ENCODE measurements at places on chromosomes 2 and 18.

DNA sequence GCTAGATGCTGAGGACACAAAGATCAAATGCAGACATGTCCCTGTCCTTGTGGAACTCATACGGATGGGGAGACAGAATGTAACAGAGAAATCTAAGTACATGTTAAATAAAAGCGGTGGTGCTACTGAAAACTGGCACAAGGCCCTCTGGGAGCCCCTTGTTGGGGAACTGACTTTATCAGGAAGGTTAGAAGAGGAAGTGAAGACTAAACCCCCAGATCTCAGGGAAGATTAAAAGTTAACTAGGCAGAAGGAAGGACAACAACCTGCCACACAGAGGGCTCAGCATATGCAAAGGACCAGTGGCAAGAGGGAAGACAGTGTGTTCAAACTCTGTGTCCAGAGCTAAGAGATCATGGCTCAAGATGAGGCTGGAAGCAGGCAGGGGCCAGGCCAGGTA lies 4.8 kb downstream of the CACNB4 start:
- no peak for DNase-seq

GRCh38 chr2:45992741-45993475 lies 304.3 kb upstream of the EPAS1 start:
- no peak for DNase-seq

- no peak for DNase-seq
These were observed 297.9 kb downstream of the CYP26B1 start for GRCh38 chr2:71849607-71850305.

DNA sequence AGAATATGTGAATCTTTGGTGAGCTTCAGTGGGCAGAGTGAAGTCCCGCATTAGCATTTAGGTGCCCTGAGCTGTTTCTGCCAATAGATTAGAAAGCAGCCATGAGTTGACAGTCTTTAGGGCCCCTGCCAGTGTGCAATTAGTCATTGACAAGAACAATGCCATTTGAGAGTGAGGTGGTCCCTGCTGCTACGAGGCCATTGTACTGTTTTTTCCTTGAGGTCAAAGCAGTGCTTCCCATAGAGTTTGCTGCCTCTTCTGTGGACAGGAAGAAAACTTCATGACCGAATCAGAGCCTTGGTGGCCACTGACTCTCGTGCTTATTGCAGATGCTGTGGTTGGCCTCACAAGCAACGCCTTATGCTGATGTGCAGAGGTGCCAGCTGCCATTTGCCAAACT lies 102.7 kb downstream of the SH3BP4 start:
- no peak for DNase-seq

- DNase-seq, result no peak
These were observed 10.0 kb downstream of the CAPN10 start for GRCh38 chr2:240596491-240596931.

GRCh38 chr2:120786038-120786960 lies 50.6 kb downstream of the GLI2 start:
- DNase-seq, result no peak

DNA sequence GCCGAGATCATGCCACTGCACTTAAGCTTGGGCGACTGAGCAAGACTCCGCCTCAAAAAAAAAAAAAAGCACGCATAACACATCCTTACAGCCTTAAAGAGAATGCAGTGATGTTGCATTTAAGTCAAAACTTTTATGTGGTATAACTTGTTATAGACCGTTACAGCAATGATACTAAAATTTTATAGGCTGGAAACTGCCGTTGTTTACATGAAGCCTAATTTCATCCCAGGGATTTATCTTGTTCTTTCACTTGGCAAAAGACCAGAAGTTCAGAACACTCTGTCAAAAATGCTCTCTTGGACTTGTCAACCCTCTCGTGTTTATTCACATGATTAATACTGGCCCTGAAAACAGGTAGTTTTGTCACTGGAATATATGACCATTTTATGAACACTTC lies 7.4 kb downstream of the GNAL start:
- no peak for DNase-seq

DNA sequence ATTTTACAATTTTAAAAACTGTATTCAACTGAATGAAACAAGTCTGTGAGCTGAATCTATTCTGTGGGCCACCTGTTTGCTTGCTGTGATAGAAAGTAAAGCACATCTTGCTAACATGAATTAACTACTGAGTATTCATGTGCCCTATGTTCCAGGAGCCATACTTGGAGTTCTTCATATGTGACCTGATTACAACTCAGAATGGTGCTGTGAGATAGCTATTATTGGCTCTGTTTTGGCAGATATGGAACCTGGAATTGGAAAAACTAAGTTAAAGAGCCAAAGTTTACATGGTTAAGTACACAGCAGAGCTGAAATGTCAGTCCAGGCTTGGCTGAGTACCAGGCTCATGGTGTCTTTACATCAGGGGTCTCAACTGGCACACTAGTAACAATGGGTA lies 253.7 kb downstream of the AGPS start:
- DNase-seq, result no peak

GRCh38 chr2:69997015-69997830 lies 35.8 kb upstream of the ASPRV1 start:
- no peak for DNase-seq

GRCh38 chr2:205937211-205937610 lies 148.8 kb downstream of the INO80D start:
- DNase-seq, result no peak

DNA sequence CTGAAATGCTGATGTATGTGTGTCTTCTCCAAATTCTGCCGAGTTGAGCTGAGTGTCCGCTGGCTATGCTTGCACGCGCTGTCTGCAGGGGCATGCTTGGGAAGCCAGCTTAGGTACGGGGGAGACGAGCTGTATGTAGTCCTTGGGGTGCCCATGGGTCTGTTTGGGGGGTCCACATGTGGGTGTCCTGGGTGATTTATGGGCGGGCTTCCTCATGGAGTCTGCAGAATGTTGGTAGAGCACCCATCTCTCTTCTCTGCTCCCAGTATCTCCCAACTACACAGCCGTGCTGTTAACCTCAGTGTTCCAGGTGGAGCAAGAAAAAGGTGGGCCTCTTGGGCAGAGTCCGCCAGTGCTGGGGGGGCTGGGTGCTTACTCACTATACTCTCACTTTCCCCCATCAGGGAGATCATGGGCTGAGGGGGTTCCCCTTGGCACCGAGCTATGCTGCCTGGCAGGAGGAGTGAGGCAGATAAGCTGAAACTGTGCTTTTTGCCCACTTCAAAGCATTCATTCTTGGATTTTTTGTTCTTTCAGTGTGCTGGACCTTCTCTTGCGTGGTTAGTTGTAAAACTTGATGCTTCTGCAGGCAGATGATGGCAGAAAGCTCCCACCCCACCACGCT lies 128.2 kb upstream of the ALKAL2 start:
- no peak for DNase-seq

DNA sequence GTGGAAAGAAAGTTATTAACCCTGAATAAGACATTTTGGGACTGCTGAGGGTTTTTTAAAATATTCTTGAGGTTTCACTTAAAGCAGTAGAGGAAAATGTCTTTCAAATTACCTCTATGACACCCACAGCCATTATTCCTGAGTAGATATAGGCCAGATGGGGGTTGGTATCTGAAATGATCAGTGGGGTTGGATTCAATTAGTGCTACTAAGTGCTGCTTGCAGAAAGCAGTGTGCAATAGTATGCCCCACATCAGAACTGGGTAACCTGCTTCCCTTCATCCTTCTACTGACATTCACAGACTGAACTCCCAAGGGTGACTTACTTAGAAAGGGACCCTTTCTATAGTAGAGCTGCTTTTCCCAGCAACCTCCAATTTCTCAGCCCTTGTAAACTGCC lies 7.3 kb upstream of the ETAA1 start:
- DNase-seq, result no peak

GRCh38 chr2:98913916-98914712 lies 21.9 kb downstream of the CRACDL start:
- no peak for DNase-seq

GRCh38 chr18:4658804-4659203 lies 203.7 kb upstream of the DLGAP1 start:
- no peak for DNase-seq

DNA sequence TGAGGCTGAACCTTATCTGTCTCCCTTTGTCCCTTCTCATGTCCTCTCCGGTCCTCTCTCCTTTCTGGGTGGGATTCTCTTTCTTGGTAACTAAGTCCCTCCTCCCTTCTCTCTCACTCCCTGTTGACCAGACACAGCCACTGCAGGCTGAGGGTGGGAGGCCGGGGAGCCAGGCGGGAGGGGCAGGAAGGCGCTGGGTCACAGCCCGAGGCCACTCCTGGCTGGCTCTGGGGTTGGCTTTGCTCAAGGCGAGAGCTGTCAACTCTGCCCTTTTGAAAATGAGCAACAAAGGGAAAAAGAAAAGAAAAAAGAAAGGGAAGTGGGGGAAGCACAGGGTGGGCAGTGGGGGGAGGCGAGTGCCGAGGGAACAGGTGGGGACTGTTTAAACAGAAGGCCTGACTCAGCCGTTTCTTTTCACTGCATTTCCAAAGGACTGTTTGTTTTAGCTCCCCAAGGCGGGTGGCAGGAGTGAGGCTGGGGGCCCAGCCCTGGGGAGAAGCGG lies 70.5 kb upstream of the IGFBP5 start:
- DNase-seq, result no peak

DNA sequence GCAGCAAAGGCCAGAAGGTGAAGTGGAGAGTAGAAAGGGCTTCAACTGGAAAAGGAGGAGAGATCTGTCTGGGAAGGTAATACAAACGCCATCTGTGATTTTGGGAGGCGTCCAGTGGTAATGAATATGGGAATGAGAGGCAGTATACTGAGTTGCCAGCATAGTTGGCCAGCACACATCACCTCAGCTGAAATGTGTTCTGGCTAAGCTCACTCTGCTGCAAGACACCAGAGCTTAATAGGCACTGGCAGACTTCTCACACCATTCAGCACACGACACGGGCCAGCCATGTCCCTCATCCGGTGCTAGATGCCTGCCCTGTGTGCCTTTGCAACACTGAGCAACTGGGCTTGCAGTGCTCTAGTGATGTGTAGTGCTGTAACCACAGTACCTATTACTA lies 277.1 kb downstream of the PIEZO2 start:
- no peak for DNase-seq

GRCh38 chr2:18703555-18703954 lies 114.2 kb upstream of the NT5C1B start:
- DNase-seq, result no peak

- DNase-seq, result no peak
These were observed 135.5 kb downstream of the NAPG start for GRCh38 chr18:10661317-10661716.

GRCh38 chr2:157443090-157443489 lies 799 bp downstream of the CYTIP start:
- no peak for DNase-seq

DNA sequence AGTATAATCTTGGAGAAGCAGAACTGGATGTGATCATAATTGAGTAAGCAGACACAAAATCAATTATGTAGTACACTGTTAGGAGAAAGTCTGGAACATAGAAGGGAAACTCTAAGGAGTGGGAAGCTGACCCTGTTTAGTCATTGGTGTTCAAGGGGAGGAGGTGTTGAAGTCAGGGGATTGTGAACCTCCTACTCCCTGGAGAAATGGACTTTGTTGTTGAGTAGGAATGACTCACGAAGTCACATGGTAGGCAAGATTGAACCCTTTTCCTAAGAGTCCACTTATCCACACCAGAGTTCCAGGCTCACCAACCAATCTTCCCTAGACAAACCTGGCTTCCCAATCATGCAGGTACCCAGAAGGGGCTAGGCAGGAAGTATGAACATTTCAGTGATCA lies 81.0 kb upstream of the BCL11A start:
- no peak for DNase-seq

DNA sequence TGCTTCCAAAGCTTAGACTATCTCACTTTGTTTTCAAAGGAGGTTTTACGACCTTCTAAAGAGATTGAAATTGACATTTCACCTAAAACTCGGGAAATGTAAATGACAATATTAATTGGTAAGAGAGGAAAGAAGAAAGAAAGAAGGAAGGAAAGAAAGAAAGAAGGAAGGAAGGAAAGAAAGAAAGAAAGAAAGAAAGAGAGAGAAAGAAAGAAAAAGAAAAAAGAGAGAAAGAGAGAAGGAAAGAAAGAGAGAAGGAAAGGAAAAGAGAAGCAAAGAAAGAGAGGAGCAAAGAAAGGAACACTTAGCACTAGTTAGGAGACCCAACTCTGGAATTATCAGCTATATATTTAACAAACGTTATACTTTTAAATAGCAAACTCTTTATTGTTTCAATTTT lies 3.7 kb downstream of the GKN1 start:
- DNase-seq, result no peak

DNA sequence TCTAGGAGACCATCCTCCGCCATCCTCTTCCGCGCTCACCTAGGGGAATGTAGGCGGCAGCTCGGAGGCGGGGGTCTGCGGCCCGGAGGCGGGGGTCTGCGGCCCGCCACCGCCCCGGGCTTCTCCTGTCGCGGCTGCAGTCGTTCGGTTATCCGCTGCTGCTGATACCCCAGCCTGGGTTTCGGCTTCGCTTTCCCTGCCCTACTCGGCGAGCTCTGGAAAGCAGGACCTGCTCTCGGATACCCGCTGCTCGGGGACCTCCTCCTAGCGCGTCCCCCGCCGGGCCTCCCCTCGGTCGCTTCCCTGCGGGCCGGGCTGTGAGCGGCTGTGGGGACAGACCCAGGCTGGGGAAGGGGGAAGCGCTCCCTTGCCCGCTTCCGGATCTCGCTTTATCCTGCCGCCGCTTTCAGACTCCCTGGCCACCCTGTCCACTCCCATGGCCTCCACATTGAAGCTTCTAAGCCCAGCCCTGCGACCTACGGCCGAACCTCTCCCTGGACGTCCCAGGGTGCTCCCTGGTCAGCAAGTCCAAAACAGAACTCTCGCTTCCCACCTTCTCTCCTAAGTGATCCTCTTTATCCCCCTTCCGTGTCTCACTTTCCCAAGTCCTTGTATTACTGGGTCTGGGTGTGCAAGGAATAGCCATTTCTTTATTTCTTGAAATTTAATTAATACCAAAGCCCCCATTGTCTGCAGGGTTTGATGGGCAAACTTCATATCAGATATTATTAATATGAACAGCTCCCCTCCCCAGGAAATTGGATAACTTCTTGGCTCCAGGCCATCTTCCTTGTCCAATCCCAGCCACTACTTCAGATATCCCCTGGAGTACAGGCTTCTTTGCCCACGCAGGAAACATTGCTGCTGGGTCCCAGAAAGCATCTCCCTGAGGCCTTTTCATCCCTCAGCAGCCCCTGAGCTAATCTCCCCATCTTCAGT lies 769 bp downstream of the FKBP1B start:
- no peak for DNase-seq

GRCh38 chr2:158213773-158214172 lies 112.1 kb downstream of the UPP2 start:
- no peak for DNase-seq

DNA sequence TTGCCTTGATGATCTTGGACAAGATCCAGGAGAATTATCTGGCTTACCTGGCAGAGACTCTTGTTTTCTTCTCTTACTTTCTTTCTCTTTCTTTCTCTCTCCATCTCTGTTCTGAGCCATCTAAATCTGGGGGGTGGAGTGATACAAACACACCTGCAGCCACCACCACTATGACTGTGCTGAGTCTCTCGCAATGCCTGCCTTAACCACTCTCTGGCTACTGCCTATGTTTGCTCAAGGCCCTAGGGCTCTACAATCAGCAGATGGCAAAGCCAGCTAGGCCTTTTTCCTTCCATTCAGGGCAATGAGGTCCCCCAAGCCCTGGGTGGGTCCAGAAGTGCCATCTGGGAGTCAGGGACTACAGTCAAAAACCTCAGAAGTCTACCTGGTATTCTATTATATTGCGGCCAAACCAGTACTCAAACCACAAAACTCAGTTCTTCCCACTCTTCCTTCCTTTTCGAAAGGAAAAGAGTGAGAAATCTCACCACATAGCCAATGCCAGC lies 978.9 kb upstream of the NXPH2 start:
- DNase-seq, result no peak
